ENCODE measurements at places on chromosomes 12 and 14.

DNA sequence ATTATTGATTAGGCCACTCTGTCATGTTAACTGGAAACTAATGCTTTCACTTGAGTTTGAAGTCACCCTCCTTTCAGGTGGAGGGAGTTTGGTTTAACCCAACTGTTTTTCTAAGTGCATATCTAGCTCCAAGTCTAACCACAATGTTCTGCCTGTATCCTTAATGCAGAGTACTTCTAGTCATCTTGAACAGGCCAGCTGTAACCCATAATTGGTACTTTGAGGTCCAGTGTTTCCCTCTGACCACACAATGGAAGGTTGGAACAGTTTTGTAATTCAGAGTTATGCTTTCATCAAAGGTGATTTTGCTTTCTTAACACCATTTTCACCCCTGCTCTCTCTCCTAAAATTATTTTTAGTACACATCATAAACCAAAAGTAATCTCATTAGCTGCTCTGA, 237.2 kb upstream of the DCN start:
- no peak for DNase-seq

- peak; percentile 31 for DNase-seq
Observed at GRCh38 chr12:34218193-34219045, 196.1 kb downstream of the ALG10 start.

DNA sequence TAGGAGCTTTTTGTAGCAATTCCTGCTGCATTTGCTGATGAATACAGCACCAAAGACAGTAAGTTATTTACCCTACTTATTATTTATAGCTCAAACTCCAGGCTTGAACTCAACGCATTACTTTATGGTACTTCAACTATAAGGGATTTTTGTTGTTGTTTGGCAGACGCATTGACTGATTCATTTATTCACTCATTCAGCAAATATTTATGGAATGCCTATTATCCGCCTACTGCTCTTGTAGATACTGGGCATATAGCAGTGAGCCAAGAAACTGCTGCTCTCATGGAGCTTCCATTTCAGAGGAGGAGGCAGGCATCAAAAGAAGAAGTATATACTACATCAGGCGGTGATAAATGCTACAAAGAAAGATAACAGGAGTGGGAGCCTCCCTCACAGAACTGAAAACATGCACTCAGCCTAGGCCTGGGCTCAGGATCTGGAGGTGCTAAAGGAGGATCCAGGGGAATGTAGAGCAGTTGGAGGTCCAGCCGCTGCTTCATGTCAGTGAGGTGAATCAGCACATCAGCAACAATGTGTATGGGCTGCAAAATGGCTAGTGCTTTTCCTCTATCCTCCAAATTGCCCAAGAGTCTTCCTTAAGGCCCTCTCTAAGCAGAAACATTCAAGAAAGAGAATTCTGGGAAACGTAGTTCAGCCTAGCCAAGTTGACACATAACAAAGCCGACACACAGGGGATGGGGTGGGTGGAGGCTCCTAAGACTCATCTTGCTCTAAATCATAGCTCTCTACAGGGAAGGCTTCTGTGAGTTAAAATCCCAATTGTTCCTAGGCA, 157.5 kb downstream of the NRXN3 start:
- DNase-seq, result no peak

GRCh38 chr14:81990312-81990761, 456.7 kb upstream of the SEL1L start:
- peak; percentile 16 for DNase-seq

DNA sequence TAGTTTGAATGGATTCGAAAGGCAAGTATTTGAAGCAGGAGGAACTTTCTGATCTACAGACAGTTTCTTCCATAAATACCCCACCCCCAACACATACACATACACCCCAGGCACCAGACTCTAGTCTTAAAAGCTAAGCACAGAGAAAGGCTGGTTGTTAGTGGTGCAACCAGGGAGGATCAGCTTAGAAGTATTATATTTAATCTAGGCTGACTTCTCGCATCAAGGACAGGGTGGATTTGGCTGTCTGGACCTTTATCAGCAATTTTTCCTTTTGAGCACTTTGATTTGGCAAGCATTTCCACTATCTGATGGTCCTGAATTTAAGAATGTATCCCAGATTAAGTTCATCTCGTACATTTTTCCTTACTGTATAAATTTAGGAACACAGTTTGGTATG, 1489.8 kb upstream of the FLRT2 start:
- no peak for DNase-seq
